ENCODE measurements at places on chromosomes 6 and 20.

GRCh38 chr6:53458105-53458866, 86.6 kb downstream of the GCLC start:
- no peak for DNase-seq

GRCh38 chr6:158026054-158026900, 44.6 kb downstream of the SYNJ2 start:
- peak; percentile 82 for DNase-seq

- no peak for DNase-seq
Observed at GRCh38 chr6:111997853-111998208, 56.1 kb upstream of the CCN6 start.

DNA sequence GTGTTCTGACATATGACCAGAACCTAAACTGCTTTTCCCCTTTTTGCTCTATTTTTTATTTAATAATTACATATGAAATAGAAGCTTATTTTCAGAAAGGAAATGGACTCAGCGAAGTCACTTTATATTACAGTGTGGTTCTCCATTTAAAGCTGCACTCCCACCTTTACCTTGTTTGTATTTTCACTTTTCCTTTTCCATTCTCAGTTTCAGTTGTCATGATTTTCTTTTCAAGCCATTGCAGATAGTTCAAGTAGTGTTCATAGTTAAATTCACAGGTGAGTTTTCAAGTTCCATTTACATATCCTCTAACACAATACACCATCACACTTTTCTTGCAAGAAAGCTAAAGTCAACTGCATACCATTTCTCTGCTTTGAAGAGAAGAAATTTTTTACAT, 400.2 kb downstream of the HACE1 start:
- DNase-seq = no peak

GRCh38 chr20:11454966-11455799, 462.5 kb upstream of the BTBD3 start:
- DNase-seq = no peak

DNA sequence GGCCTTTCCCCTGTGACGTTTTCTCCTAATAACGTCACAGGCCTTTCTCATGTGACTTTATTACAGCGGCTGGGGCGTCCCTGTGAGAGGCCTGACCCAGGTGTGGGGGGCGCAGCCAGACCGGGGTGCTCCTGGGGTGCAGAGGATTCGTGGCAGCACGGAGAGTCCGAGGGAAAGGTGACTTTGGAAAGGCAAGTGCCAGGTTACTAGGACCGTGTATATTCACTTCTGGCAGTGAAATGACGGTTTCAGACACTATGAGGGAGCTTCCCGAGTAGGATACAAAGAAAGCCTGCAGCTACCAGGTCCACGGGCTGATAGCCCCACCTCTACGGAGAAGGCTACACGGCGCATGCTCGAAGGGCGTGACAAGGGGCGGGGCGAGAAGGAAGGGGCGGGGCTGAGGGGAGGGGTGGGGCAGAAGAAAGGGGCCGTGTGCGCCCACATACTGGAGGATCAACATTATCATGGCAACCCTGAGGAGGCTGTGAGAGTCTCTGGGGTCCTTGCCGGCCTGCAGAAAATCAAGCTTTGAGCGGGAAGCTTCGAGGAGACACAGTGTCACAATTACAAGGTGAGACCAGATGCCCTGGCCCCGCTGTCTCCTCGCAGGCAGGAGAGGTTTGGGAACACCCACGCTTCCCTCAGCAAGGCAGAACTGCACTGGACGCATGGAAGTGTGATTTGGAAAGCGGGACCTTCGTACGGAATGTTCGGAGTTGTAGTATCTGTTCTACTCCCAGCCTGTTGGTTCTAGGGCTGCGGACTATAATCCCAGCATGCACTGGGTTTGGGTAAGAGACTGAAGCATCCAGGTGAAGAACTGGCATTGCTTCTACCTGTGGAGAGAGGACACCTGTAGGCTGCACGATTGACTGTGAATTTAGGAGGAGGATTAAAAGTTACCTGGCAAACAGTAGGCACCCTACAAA, 54.4 kb upstream of the ZNF337 start:
- peak; percentile 5 for DNase-seq

DNA sequence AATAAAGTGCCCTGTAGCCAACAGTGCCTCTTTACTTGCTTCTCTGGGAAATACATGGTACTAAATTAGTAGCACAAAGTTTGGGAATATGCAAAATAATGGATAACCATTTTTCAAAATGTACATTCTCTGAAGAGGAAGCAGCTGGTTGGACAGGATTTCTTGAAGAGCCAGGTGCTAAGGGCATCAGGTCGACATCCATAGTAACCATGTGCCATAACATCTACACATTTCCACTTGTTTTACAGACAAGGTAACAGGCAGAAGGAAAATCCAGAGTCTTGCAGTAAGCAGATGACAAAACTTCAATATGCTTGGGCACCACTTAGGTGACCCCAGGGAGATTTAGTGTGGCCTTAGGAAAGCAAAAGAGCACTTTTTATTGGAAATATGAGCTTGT, 36.5 kb upstream of the SMIM28 start:
- no peak for DNase-seq

GRCh38 chr20:56166781-56167465, 81.6 kb upstream of the MC3R start:
- no peak for DNase-seq

DNA sequence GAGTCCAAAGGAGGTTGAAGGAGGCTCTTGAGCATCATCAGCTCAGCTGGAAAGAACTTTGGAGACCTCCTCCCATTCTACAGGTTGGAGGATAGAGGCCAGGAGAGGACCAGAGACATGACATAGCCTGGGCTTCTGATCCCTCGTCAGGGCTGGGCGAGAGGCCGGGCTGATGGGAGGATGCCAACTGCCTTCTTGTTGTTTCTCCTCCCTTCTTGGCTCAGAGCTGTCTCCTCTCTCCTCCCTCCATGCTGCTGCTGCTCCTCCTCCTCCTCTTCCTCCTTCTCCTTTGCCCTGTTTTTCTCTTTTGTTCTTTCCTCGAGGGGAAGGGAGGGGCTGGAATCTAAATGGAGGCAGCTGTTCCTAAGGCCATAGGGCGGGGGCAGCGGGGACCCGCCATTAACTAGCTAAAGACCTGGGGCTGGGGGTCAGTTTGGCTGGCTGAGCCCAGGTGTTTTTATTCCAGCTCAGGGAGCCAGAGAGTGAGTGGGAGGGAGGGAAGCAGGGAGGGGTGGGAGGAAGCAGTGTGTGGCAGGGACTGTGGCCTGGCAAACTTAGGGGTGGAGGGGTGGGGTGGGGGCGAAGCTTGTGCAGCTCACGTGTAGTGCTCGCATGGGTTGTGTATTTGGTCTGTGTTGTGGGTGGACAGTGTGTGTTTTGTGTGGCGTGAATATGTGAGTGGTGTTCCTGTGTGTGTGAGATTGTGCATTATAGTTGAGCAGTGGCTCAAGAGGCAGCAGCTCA, 84.8 kb downstream of the CD40 start:
- no peak for DNase-seq

DNA sequence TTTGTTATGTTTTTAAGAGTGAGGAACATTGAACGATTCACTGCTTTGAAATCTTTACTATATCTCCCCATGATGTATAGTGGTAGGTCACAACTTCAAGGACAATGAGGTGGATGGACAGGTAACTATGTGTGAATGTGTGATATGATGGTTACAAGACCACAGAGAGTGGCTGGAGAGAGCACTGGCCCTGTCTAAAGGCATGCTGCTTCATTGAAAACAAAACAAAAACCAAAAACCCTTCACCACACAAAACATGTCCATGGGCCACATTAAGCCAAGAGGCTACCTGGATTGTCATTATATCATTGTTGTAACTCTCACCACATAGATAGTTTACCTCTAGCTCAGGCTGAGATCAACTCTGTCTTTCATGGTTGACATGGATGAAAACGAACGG, 180.6 kb upstream of the TENT5A start:
- no peak for DNase-seq

- no peak for DNase-seq
Observed at GRCh38 chr20:19765266-19765665, 7.2 kb downstream of the RIN2 start.

- DNase-seq = no peak
Observed at GRCh38 chr6:42339991-42340401, 111.7 kb downstream of the TRERF1 start.

- no peak for DNase-seq
Observed at GRCh38 chr20:48679599-48679998, 148.2 kb downstream of the PREX1 start.

- DNase-seq = no peak
Observed at GRCh38 chr6:28182255-28182654, 40.6 kb downstream of the ZKSCAN8 start.

- peak; percentile 14 for DNase-seq
Observed at GRCh38 chr20:8527998-8528723, 396.1 kb downstream of the PLCB1 start.

- peak; percentile 30 for DNase-seq
Observed at GRCh38 chr6:155352811-155353210, 38.5 kb upstream of the TFB1M start.

DNA sequence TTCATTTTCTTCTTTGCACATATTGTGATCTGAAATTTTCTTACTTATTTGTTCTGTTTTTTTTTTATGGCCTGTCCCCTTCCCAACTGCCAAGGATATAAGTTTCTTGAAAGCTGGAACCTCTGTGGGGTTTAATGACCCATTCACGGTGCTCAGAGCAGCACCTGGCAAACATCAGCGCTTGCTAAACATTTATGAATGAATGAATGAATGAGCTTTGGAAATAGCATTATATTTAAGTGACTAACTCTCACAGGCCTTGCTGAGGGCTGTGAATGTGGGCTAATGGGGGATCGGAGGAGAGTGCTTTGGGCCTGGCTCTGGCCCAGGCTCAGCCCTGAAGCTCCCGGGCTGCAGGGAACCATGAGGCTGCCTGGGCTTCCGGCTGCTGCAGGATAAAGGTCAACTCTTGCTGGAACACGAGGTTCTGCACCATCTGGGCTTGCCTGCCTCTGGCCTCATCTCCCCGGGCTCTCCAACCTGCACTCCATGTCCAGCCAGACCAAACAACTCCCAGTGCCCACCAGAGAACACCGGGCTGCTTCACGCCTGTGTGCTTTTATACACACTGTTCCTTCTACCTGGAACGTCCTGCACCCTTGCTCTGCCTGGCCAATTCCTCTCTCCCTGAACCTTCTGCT, 14.6 kb upstream of the ARMC12 start:
- DNase-seq = no peak

- no peak for DNase-seq
Observed at GRCh38 chr6:15550546-15551123, 112.2 kb downstream of the DTNBP1 start.

GRCh38 chr20:56324806-56325205, 34.0 kb upstream of the FAM210B start:
- no peak for DNase-seq

DNA sequence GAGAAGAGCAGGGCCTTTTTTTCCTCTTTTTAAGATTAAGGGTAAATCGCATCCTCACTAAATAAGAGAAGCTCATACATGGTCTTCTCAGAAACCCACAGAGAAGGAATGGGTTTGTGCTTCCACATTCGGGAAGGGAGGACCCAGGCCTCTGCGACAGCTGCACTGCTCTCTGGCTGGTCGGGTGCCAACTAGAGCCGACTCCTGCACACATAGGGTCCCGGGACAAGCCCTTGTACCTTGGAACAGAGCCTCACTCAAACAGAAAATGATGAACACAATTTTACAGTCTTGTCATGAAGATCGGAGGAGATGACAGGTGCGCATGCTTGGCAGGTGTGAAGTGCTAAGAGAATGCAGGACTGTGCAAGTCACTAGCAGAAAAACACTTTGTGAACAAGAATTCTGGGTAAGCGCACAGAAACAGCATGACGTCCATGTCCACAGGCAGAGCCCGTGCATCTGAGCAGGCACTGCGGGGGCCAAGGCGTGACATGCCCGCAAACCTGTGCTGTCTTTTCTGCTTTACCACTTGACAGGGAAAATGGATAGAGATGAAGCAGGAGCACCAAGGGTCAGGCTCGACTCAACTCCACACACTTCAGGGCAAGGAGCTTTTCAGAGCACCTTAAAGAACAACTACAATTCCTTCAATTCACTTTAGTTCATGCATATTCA, 101.0 kb upstream of the MPC1 start:
- no peak for DNase-seq

DNA sequence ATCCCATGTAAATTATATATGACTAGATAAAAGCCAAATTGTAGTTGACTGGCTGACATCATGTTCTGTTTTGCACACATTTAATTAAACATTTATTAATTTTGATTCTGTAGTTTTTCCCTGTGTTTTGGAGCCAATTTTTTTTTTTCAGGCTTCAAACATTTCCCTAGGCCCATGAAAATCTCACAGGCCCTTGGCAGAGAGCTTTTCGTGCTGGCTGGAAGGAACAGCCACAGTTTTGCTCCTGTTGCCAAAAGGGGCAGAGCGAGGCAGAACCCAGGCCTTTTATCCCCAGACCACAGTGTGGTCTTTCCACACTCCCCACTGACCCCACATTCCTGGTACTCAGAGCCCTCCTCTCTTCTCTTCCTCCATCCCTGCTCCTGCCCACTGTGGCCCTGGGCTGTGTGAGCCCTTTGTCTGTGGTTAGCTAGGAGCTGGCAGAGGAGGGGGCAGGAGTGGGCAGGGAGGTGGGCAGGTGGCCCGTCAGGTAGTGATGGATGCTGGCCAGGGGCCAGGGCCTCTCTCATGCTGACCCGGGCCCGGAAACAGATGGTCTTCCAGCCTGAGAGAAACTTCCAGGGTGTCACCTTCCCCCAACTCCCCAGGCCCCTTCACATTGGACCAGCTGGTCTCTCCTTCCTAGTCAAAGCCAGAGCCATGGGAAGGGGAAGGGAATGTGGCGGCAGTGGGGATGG, 19.4 kb upstream of the CCM2L start:
- DNase-seq = no peak

GRCh38 chr6:82783587-82784236, 281.9 kb downstream of the UBE3D start:
- DNase-seq = no peak

GRCh38 chr6:169370054-169370453, 116.4 kb upstream of the THBS2 start:
- no peak for DNase-seq

GRCh38 chr20:5834436-5835005, 84.3 kb downstream of the SHLD1 start:
- DNase-seq = no peak

All from AG09319 (cell line).